CD4-positive, alpha-beta memory T cell (primary cell): ENCODE measurements at places on chromosomes 1 and 21. TPM values are rescaled to one million over a fixed set of nuclear protein-coding genes. Genes with fewer than 3 reads are reported as not detected.

GRCh38 chr1:110570307-110570706 lies 35.9 kb downstream of the KCNA2 start:
- no peak overlapping the region for H3K27ac ChIP-seq
- H3K4me1 ChIP-seq: no peaks in the 10 kb centered on the region
- no peak overlapping the region for H3K4me3 ChIP-seq
- no peaks in the 10 kb centered on the region for H3K27me3 ChIP-seq
- H3K36me3 ChIP-seq: no peaks in the 10 kb centered on the region

DNAJC8 gene
- 78.1 TPM for total RNA-seq

CSF3R gene
- total RNA-seq: 0.61 TPM

FOXD3 gene
- not detected for total RNA-seq

- no peak for DNase-seq
- no peak overlapping the region for H3K4me3 ChIP-seq
- no peaks in the 10 kb centered on the region for H3K36me3 ChIP-seq
- H3K27me3 ChIP-seq: no peaks in the 10 kb centered on the region
Measured at GRCh38 chr1:170776777-170777176, 112.8 kb downstream of the PRRX1 start.

GRCh38 chr21:42401820-42402251 lies 1.9 kb upstream of the UBASH3A start:
- no peak for DNase-seq
- H3K4me3 ChIP-seq: peak overlapping the region; percentile 1
- H3K27ac ChIP-seq: peak overlapping the region; percentile 44
- no peaks in the 10 kb centered on the region for H3K27me3 ChIP-seq
- H3K4me1 ChIP-seq: peaks cover 62% of the 10 kb centered on the region

EPHA10 gene
- total RNA-seq: 0.36 TPM

GRCh38 chr1:158149175-158149574 lies 31.5 kb upstream of the CD1D start:
- H3K27me3 ChIP-seq: no peaks in the 10 kb centered on the region
- peak overlapping the region; percentile 45 for H3K4me3 ChIP-seq
- H3K4me1 ChIP-seq: peaks cover 16% of the 10 kb centered on the region
- no peak overlapping the region for H3K27ac ChIP-seq
- no peaks in the 10 kb centered on the region for H3K36me3 ChIP-seq
- no peak for DNase-seq

- no peak for DNase-seq
- H3K4me3 ChIP-seq: no peak overlapping the region
- H3K27me3 ChIP-seq: no peaks in the 10 kb centered on the region
- no peaks in the 10 kb centered on the region for H3K36me3 ChIP-seq
Measured at GRCh38 chr1:61490924-61491323, 234.0 kb downstream of the TM2D1 start.

GRCh38 chr1:166730299-166730888 lies 108.9 kb upstream of the POGK start:
- H3K36me3 ChIP-seq: no peaks in the 10 kb centered on the region
- H3K4me3 ChIP-seq: no peak overlapping the region
- DNase-seq: no peak

- H3K27ac ChIP-seq: no peak overlapping the region
- no peaks in the 10 kb centered on the region for H3K36me3 ChIP-seq
- H3K4me3 ChIP-seq: no peak overlapping the region
- peaks cover 11% of the 10 kb centered on the region for H3K4me1 ChIP-seq
- H3K27me3 ChIP-seq: peaks cover 19% of the 10 kb centered on the region
- no peak for DNase-seq
Measured at GRCh38 chr1:10789047-10789791, 7.2 kb downstream of the CASZ1 start.

CD1E gene
- total RNA-seq: not detected

GRCh38 chr1:221832617-221833016 lies 90.7 kb upstream of the DUSP10 start:
- no peaks in the 10 kb centered on the region for H3K27me3 ChIP-seq
- H3K4me3 ChIP-seq: no peak overlapping the region
- H3K27ac ChIP-seq: no peak overlapping the region
- H3K36me3 ChIP-seq: no peaks in the 10 kb centered on the region
- no peak for DNase-seq
- peaks cover 32% of the 10 kb centered on the region for H3K4me1 ChIP-seq

- no peak overlapping the region for H3K4me3 ChIP-seq
- H3K27me3 ChIP-seq: no peaks in the 10 kb centered on the region
- H3K4me1 ChIP-seq: peaks cover 67% of the 10 kb centered on the region
- H3K36me3 ChIP-seq: no peaks in the 10 kb centered on the region
- no peak overlapping the region for H3K27ac ChIP-seq
- no peak for DNase-seq
Measured at GRCh38 chr1:200890027-200890426, 4.7 kb upstream of the INAVA start.

GRCh38 chr1:165484532-165484931 lies 39.6 kb upstream of the RXRG start:
- no peak for DNase-seq
- no peak overlapping the region for H3K27ac ChIP-seq
- H3K4me1 ChIP-seq: peaks cover 4% of the 10 kb centered on the region
- no peaks in the 10 kb centered on the region for H3K36me3 ChIP-seq
- H3K4me3 ChIP-seq: no peak overlapping the region

GRCh38 chr1:225258811-225259210 lies 169.0 kb downstream of the LBR start:
- no peaks in the 10 kb centered on the region for H3K27me3 ChIP-seq
- no peak overlapping the region for H3K27ac ChIP-seq
- H3K36me3 ChIP-seq: no peaks in the 10 kb centered on the region
- DNase-seq: no peak
- H3K4me1 ChIP-seq: no peaks in the 10 kb centered on the region
- no peak overlapping the region for H3K4me3 ChIP-seq

- no peak overlapping the region for H3K4me3 ChIP-seq
- no peak for DNase-seq
- no peaks in the 10 kb centered on the region for H3K27me3 ChIP-seq
Measured at GRCh38 chr21:30577766-30578165, 12.4 kb downstream of the KRTAP22-2 start.

DNA sequence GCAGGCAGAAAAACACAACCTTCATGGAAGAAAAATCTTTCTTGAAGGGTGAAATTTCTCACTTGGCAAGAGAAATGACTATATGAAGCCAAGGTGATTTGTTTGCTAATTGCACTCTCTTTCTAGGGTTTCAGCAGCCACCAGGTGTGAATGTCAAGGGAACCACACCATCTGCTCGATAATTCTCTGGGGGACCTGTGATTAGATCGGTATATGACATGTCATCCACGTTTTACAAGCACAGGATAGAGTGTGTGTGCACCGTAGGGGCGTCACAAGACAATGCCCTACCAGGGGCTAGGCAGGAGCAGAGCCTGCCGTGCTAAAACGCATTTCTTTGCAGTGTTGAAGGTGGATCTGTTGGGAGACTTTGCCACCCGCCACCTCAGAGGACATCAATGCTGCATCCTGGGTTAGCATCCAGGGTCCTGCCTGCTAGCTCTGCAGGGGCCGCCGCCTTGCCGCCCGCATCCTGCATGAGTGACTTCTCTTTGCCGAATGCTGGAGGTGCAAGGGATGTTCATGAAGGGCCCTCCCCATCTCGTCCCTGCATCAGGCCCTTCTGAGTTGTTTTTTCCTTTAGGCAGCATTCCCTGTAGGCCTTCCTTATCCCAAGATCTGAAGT lies 37.8 kb upstream of the CCSAP start:
- no peak overlapping the region for H3K4me3 ChIP-seq
- H3K27me3 ChIP-seq: no peaks in the 10 kb centered on the region
- H3K4me1 ChIP-seq: no peaks in the 10 kb centered on the region
- no peak overlapping the region for H3K27ac ChIP-seq
- no peak for DNase-seq
- no peaks in the 10 kb centered on the region for H3K36me3 ChIP-seq

GRCh38 chr1:181485287-181486097 lies 2.2 kb downstream of the CACNA1E start:
- H3K4me3 ChIP-seq: no peak overlapping the region
- no peaks in the 10 kb centered on the region for H3K36me3 ChIP-seq
- peaks cover 28% of the 10 kb centered on the region for H3K27me3 ChIP-seq
- H3K27ac ChIP-seq: no peak overlapping the region

GRCh38 chr1:162324396-162324795 lies 52.3 kb downstream of the SPATA46 start:
- H3K27me3 ChIP-seq: peaks cover 3% of the 10 kb centered on the region
- no peak overlapping the region for H3K4me3 ChIP-seq
- no peak for DNase-seq
- no peak overlapping the region for H3K27ac ChIP-seq
- no peaks in the 10 kb centered on the region for H3K4me1 ChIP-seq

BEST4 gene
- 1.2 TPM for total RNA-seq

RIPPLY3 gene
- total RNA-seq: not detected

UTS2 gene
- 0.61 TPM for total RNA-seq

- peaks cover 35% of the 10 kb centered on the region for H3K4me1 ChIP-seq
- no peaks in the 10 kb centered on the region for H3K36me3 ChIP-seq
- H3K4me3 ChIP-seq: no peak overlapping the region
- DNase-seq: no peak
- peaks cover 10% of the 10 kb centered on the region for H3K27me3 ChIP-seq
Measured at GRCh38 chr1:31759298-31760023, 4.7 kb downstream of the ADGRB2 start.

DNA sequence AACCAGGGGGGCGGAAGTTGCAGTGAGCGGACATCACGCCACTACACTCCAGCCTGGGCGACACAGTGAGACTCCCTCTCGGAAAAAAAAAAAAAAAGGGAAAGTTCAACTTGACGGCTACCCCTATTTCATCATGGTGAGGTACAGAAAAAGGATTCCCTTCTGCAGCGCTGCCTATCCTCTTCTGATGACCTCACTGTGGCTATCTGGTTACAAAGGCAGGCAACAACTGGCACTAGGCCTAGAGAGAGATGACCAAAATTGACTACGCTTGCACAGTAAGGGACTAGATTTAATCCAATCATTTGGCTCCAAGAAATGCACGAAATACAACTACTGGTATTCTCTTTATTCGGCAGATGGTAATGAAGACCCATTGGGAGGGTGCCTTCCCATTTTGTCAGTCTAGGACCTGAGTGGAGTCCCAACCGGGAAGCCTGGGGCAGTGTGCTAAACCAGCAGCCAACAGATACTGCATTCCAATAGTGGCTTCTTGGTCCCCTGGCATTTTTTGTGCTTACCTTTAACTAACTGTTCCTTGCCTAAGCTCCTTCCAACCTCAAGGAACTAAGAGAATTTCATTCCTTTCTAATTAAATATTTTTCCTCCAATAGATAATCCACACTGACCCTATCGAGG lies 36.6 kb downstream of the ITPKB start:
- peak overlapping the region; percentile 86 for H3K27ac ChIP-seq
- peaks cover 26% of the 10 kb centered on the region for H3K36me3 ChIP-seq
- H3K27me3 ChIP-seq: no peaks in the 10 kb centered on the region
- H3K4me3 ChIP-seq: no peak overlapping the region
- peaks cover 87% of the 10 kb centered on the region for H3K4me1 ChIP-seq

DNA sequence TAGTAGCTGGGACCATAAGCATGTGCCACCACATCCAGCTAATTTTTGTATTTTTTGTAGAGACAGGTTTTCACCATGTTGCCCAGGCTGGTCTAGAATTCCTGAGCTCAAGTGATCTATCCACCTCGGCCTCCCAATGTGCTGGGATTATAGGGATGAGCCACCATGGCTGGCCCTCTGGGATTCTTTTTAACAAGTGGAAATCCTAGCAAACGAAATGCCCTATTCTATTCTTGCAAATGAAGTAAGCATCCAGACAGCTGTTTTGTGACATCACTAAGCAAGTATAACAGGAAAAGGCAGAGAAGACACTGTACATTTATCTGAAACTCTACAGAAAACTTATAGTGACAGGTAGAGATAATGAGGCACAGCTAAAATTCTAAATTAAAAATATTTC lies 86.4 kb downstream of the DDAH1 start:
- no peaks in the 10 kb centered on the region for H3K4me1 ChIP-seq
- no peaks in the 10 kb centered on the region for H3K36me3 ChIP-seq
- H3K27me3 ChIP-seq: no peaks in the 10 kb centered on the region
- H3K4me3 ChIP-seq: no peak overlapping the region
- no peak overlapping the region for H3K27ac ChIP-seq
- DNase-seq: no peak

GRCh38 chr1:100530880-100531487 lies 7.0 kb upstream of the GPR88 start:
- peaks cover 32% of the 10 kb centered on the region for H3K4me1 ChIP-seq
- H3K36me3 ChIP-seq: no peaks in the 10 kb centered on the region
- H3K27me3 ChIP-seq: no peaks in the 10 kb centered on the region
- H3K4me3 ChIP-seq: no peak overlapping the region
- H3K27ac ChIP-seq: no peak overlapping the region

DNA sequence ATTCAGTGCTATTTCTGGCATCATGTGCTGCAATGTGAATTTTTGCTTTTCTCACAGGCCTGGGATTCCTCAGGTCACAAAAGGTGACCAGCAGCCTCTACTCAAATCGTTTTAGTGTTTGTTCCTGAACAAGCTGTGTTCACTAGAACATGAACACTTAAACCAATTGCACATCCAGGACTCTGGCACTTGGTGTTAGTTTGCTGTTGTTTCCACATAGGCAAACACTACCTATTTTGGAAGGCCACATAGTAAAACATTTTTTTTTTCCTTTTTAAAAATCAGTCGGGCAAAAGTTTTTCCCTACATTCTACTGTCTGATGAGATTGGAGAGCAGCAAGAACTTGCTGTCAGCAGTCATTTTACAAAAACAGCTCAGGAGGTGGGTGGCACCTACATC lies 83.2 kb downstream of the PLPP3 start:
- H3K36me3 ChIP-seq: no peaks in the 10 kb centered on the region
- H3K4me1 ChIP-seq: no peaks in the 10 kb centered on the region
- H3K27me3 ChIP-seq: no peaks in the 10 kb centered on the region
- no peak overlapping the region for H3K27ac ChIP-seq
- DNase-seq: no peak
